ENCODE measurements at places on chromosomes 7 and 10.
A peak's percentile ranks its signal among the peaks of the same experiment; 100 is the strongest.

- H3K27me3 ChIP-seq: no peaks in the 10 kb centered on the region
- no peak for DNase-seq
- no peaks in the 10 kb centered on the region for H3K36me3 ChIP-seq
- no peak overlapping the region for H3K27ac ChIP-seq
- H3K4me1 ChIP-seq: no peaks in the 10 kb centered on the region
- H3K4me3 ChIP-seq: no peak overlapping the region
Observed at GRCh38 chr7:111658546-111658945, 96.3 kb upstream of the IMMP2L start.

DNA sequence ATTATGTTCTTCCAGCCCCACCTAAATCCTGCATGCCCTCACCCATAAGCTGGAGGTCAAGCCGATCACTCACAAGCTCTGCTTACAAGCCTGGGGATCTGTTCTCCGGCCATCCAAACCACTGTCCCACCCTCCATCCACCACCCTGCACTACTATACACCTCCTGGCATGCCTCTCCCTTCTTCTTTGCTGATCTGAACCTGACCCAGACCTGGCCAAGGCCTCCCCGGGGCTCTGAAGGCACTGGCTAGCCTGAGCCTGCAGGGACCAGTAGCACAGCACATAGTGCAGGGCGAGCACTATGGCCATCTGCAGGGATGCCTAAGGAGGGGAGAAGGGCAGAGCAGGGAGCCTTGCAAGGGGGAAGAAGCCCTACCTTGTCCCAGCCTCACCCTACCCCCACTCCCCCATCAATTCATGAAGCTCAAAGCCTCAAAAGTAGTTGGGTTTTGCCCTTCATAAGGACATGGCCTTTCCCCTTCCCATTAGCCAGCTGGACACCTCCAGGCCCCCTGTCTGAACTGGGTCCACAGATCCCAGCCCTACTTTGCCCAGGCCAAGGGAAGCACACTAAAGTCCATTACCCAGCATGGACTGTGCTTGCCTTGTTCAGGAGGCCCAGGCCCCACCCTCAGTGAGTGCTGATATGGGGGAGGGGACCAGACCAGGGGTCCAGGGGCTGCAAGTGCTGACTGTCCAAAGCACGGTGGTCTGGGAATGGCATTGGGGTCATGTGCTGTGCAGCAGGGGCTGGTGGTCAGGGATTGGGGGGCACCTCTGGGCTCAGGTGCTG, 29.6 kb downstream of the CHAT start:
- H3K27ac ChIP-seq: no peak overlapping the region
- no peaks in the 10 kb centered on the region for H3K4me1 ChIP-seq
- H3K4me3 ChIP-seq: no peak overlapping the region

DNA sequence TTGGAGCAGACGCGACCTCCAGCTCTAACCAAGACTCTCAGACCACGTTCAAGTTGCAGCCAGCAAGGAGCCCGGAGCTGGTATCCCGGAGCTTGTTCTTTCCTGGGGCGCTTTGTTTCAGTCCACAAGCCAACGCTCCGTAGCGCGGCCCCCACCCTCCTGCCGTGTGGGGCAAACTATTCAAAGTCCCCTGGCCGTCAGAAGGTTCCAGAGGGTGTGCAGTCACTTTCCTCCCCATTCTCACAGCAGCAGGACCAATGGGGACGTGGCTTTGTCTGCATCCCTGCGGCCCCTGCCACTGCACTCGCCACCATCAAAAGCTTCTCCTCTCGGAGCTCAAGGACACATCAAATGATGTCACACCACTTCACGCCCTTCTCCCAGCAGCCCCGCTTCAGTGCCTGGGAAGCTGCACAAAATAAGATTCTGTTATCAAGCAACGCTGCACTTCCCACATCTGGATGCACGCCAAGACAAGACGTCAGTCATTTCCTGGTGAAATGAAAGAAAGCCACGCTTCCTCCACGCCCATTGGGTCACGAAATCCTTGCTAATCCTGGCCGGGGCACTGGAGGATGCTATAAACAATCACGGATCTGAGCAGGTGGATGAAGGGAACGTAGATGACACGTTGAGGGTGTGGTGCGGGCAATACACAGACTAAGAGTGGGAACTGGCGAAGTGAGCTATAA, 348.2 kb downstream of the PTPRN2 start:
- no peak overlapping the region for H3K27ac ChIP-seq
- no peaks in the 10 kb centered on the region for H3K27me3 ChIP-seq
- no peaks in the 10 kb centered on the region for H3K4me1 ChIP-seq
- no peak overlapping the region for H3K4me3 ChIP-seq
- DNase-seq: no peak

DNA sequence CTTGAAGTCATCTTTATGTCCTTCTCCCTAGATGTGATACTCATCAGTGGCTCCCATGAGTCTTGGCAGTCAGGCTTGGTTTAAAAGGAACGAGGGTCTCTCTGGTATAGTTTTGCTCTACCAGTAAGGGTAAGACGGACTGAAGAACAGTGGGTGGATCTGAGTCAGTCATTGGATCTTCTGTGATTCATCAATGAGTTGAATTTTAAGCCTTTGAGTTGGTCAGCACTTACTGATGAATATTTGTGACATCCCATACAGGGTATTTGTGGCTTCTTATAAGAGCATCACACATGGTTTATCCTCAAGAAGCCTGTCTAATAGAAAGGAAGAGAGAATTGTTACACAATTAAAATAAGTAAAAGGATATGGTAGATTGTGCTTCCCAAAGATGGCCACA, 87.3 kb upstream of the NAMPT start:
- no peaks in the 10 kb centered on the region for H3K27me3 ChIP-seq
- DNase-seq: no peak
- H3K4me3 ChIP-seq: no peak overlapping the region
- no peak overlapping the region for H3K27ac ChIP-seq
- no peaks in the 10 kb centered on the region for H3K36me3 ChIP-seq

DNA sequence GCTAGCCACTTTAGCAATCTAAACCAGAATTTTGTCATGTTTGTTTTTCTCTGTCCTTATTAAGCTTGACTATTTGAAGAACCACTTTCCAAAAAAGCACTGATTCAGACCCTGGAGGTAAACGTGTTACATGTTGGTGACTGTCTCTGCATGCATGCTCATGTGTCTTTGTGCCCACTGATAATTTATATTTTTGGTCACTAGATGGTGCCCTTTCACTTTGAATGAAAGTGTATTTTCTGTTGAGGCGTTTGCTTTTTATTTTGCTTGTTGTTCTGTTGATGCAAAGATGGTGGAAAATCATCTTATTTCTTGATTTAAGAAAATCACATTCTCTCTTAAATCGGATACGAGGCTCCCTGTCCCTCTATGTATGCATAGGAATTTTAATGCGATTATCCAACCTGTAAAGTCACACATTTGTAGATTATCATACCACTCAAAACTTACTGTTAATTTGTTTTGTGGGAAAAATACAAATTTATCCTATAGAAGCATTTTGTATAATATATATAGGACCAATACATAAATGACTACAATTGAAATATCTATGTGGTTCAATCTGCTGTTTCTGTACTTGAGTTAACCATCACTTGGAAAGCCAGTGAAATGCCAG, 269.3 kb downstream of the BICC1 start:
- H3K27ac ChIP-seq: no peak overlapping the region
- DNase-seq: peak; percentile 65
- no peak overlapping the region for H3K4me3 ChIP-seq
- no peaks in the 10 kb centered on the region for H3K4me1 ChIP-seq
- no peaks in the 10 kb centered on the region for H3K36me3 ChIP-seq

- H3K4me1 ChIP-seq: no peaks in the 10 kb centered on the region
Observed at GRCh38 chr7:17446340-17446739, 147.9 kb downstream of the AHR start.

GRCh38 chr7:42730586-42730985, 181.3 kb downstream of the C7orf25 start:
- H3K27me3 ChIP-seq: no peaks in the 10 kb centered on the region
- no peak for DNase-seq
- no peak overlapping the region for H3K4me3 ChIP-seq
- no peak overlapping the region for H3K27ac ChIP-seq
- no peaks in the 10 kb centered on the region for H3K36me3 ChIP-seq

DNA sequence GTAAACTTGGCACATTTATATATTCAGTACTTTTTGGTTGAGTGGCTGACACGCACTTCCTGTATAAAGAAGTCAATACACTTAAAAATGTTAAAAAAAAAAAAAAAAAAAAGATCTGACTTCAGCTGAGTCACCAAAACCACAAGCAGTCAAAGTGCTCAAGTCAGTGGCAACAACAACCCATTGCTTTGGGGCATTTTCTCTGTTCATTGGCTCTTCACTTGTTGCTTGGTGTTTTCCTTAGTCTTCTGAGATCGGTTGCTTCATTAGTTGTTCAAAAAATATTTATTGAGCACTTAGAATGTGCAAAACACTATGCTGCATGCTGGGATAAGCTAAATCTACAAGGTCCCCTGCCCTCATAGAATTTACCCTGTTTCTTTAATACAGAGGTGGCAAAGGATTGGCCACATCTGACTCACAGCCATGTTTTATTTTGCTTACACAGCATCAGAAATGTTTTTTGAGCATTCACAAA, 63.7 kb downstream of the ZNRF2 start:
- no peaks in the 10 kb centered on the region for H3K36me3 ChIP-seq
- peaks cover 46% of the 10 kb centered on the region for H3K4me1 ChIP-seq
- H3K4me3 ChIP-seq: no peak overlapping the region
- H3K27me3 ChIP-seq: no peaks in the 10 kb centered on the region

DNA sequence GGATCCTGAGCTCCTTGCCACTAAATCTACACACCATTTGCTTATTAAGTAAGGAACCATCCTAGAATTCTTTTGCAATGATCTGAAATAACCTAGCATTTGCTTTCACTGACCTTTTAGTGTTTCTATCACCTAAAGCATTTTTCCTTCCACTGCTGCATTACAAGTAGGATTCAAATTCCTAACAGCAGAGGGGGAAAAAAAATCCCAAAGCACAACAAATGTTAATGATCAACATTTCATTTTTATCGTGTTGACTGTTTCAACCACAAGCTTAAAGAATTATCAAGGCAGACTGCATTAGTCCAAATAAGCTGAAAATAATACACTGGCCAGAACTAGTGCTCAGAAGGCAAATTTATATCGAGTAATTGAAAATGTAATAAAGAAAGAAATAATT, 174.7 kb upstream of the TCF7L2 start:
- H3K27me3 ChIP-seq: no peaks in the 10 kb centered on the region
- DNase-seq: no peak
- H3K27ac ChIP-seq: no peak overlapping the region
- peaks cover 23% of the 10 kb centered on the region for H3K4me1 ChIP-seq
- H3K36me3 ChIP-seq: no peaks in the 10 kb centered on the region

DNA sequence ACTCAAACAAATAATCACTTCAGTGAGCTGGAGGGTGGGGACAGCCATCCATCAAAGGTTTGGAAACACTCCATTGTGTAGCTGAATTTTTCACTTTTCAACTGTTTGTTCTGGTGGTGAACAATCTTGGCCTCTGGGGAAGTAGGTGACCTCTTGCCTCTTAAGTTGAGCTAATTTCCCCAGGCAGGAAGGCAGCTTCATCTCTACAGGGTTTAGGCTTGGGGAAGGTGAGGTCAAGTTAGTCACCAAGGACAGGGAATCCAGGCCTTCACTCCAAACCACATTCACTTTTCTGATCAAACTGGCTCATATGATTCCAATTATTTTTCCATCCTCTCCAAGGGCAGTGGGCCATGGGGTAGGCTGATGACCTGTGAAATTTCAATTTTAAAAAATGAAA, 138.3 kb upstream of the HABP2 start:
- H3K27ac ChIP-seq: no peak overlapping the region
- no peak overlapping the region for H3K4me3 ChIP-seq
- H3K36me3 ChIP-seq: no peaks in the 10 kb centered on the region
- no peaks in the 10 kb centered on the region for H3K27me3 ChIP-seq
- no peak for DNase-seq
- peaks cover 4% of the 10 kb centered on the region for H3K4me1 ChIP-seq

- no peak overlapping the region for H3K4me3 ChIP-seq
- peaks cover 34% of the 10 kb centered on the region for H3K36me3 ChIP-seq
- no peak overlapping the region for H3K27ac ChIP-seq
- no peak for DNase-seq
- H3K4me1 ChIP-seq: peaks cover 25% of the 10 kb centered on the region
- H3K27me3 ChIP-seq: no peaks in the 10 kb centered on the region
Observed at GRCh38 chr7:43768201-43768886, 9.9 kb downstream of the BLVRA start.

DNA sequence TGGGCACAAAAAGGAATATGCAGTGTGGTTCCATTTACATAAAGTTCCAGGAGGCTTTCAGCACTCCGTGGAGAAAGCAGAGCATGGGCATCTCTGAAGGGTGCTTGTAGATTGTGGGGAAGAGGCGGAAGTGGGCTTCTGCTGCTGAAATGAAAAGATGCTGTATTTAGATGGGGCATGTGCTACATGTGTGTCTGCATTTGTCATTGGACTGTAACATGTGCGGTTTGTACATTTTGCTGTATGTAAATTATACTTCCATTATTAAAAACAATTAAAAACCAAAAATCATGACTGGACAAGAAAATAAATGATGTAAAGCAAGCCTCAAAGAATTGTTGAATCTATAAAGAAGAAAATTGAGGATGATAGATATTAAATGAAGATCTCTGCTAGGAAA, 334.0 kb downstream of the WDR37 start:
- H3K27me3 ChIP-seq: no peaks in the 10 kb centered on the region
- H3K4me1 ChIP-seq: no peaks in the 10 kb centered on the region
- no peak overlapping the region for H3K4me3 ChIP-seq
- H3K36me3 ChIP-seq: no peaks in the 10 kb centered on the region
- H3K27ac ChIP-seq: no peak overlapping the region

DNA sequence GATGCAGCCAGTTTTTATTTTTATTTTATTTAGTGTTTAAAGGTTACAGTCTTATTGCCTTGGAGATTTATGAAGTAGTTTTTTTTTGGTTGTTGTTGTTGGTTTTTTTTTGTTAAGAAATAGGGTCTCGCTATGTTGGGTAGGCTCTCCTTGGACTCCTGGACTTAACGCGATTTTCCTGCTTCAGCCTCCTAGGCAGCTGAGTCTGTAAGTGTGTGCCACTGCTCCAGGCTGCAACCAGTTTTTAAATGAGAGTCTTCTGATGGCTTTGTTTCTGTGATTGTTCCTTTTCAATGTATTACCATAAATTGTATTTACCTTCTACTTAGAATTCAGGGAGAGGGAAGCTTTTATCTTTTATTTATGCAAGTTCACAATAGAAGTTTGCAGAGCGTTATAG, 62.8 kb downstream of the BICC1 start:
- no peak overlapping the region for H3K27ac ChIP-seq
- no peak for DNase-seq
- peaks cover 64% of the 10 kb centered on the region for H3K4me1 ChIP-seq
- H3K4me3 ChIP-seq: no peak overlapping the region
- H3K36me3 ChIP-seq: no peaks in the 10 kb centered on the region

- no peaks in the 10 kb centered on the region for H3K27me3 ChIP-seq
- H3K4me3 ChIP-seq: no peak overlapping the region
- no peaks in the 10 kb centered on the region for H3K4me1 ChIP-seq
Observed at GRCh38 chr10:37222046-37222445, 96.6 kb downstream of the ANKRD30A start.

DNA sequence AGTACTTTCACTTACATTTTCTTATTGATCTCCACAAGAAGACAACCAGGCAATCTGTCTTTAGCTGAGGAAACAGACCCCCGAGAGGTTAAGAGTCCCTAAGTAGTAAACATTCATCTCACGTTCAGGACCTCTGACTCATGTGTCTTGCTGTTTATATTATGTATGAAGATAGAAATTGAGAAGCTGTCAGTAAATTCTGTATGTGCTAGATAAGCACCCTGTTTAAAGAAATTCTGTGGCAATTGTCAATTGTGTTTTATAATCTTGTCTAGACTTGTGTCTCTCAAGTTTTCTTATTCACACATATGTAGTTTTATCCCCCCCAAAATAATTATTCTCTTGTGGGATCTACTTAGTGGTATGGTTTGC, 14.5 kb downstream of the ADK start:
- no peak for DNase-seq
- H3K4me3 ChIP-seq: no peak overlapping the region
- no peak overlapping the region for H3K27ac ChIP-seq
- no peaks in the 10 kb centered on the region for H3K4me1 ChIP-seq

All from tibial nerve (tissue), 4 donors.